ENCODE measurements at places on chromosomes 6 and 20.

GRCh38 chr20:63083831-63084562 lies 77.2 kb upstream of the BHLHE23 start:
- DNase-seq: no peak

DNA sequence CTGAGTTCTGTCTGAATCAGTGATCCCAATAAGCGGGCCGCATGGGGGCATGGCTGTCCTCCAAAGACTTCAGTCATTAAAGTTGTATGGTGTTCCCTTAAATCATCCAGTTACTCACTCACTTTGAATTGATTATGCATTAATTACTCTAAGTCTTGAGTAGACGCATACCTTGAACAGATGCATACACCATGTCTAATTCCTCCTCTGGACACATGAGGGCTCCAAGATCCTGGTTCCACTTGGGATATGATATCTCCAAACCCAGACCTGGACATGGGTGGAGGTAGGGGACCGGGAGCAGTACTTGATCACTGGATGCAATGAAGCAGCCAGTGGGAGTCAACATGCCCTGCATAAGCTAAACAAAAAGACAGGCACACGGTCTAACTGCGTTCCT lies 204.5 kb downstream of the FNDC1 start:
- DNase-seq: no peak

GRCh38 chr6:133631421-133631820 lies 257.5 kb upstream of the TCF21 start:
- DNase-seq: no peak

- no peak for DNase-seq
These were observed 8.7 kb downstream of the SLC17A5 start for GRCh38 chr6:73644941-73645591.

DNA sequence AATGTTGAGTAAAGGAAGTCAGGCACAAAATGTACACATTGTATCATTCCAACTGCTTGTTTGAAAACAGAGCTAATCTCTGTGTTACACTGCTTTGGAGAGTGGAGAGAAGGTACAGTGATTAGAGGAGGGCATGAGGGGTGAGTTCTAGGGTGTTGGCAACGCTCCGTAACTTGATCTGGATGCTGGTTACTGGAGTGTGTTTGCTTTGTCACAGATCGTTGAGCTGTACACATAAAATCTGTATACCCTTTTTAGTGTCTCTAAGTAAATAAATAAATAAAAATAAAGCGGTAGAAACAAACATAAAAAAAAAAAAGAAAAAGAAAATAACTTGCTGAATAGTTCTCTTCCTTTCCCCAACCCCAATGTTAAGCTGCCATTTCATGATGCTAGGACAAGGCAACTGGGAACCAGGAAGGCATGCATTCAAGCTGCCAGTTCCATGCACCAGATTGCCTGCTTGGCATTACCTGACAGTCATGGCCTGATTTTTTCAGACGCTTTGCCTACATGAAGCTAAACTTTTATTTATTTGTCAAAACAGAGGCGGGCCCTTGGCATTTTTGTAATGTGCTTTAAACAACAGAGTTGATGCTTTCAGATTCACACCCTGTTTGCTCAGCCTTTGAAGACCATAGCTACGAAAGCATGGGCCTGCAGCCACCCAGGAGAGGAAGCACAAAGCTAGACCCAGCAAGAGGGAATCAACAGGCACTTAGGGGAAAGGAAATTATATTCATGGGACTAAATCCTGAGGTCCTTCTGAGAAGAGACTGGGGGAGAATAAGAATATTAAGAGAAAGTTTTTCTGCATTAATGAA lies 21.2 kb downstream of the TNFRSF21 start:
- DNase-seq: no peak

GRCh38 chr6:2141644-2142290 lies 103.6 kb downstream of the GMDS start:
- no peak for DNase-seq

DNA sequence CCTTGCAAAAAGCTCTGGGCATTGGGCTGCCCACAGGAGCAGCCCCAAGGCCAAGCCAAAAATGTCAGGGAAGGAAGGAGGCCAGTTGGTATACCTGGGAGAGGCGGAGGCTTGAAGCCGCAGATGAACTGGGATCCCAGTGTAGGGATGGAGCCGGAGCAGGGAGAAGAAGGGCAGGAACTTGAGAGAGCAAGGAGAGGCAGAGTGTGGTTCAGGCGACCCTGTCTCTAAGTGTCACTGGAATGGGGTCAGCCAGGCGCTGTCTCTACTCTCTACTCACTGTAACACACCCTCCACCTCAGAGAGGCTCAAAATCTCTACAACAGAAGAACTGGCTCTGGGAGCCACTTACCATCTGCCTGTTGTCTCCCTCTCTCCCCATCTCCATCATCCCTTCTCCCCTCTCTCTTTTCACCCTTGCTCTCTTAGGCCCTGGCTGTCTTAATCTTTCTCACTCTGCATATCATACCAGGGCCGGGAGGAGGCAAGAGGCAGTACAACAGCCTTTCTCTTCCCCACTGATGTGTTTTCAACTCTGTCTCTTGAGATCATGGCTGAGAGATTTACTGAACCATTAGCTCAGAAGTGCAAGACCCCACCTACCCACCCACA lies 93.3 kb downstream of the CRYBG1 start:
- DNase-seq: no peak

DNA sequence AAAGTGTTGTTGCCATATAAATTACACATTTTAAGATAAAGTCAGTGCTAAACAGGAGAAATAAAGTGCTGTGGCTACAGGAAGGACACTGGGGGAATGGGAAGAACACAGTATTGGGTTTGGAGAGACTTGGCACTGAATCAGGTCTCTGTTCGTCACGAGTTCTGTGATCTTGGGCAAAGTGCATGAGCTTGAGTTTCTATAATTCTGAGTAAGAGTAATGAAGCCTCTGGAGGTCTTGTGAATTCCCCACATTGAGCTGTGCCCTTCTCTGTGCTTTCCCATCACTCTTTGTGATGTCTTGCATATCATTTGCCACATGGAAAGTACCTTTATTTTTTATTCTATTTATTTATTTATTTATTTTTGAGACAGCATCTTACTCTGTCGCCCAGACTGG lies 16.8 kb upstream of the EEF1A1 start:
- DNase-seq: no peak

DNA sequence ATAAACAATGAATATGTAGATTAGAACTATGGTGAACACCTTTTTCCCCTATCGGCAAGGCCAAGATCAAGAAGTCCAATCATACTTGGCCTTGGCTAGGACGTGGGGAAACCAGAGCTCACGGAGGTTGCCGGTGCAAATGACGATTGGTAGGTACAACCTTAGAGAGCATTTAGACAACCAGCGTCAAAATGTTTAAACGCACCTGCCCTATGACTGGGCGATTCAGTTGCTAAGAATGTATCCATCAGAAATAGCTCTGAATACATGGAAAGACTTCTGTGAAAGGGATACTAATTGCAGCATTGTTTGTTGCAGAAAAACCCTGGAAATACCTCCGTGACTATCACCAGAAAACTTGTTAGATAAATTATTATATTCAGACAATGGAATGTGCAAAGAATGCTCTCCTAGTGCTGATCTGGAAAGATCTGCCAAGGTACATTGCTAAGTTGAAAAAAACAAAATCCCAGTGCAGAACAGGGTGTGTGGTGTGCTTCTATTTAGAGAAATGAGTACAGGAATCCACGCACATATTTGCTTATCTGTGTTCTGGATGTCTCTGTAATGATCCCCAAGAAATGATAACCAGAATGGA lies 48.0 kb upstream of the PTPN1 start:
- DNase-seq: no peak

GRCh38 chr6:37688078-37688850 lies 9.4 kb downstream of the MDGA1 start:
- no peak for DNase-seq

GRCh38 chr20:11380283-11380682 lies 537.4 kb upstream of the BTBD3 start:
- no peak for DNase-seq

GRCh38 chr20:41513829-41514228 lies 104.3 kb downstream of the CHD6 start:
- no peak for DNase-seq

GRCh38 chr6:46849361-46849690 lies 56.1 kb downstream of the MEP1A start:
- no peak for DNase-seq

DNA sequence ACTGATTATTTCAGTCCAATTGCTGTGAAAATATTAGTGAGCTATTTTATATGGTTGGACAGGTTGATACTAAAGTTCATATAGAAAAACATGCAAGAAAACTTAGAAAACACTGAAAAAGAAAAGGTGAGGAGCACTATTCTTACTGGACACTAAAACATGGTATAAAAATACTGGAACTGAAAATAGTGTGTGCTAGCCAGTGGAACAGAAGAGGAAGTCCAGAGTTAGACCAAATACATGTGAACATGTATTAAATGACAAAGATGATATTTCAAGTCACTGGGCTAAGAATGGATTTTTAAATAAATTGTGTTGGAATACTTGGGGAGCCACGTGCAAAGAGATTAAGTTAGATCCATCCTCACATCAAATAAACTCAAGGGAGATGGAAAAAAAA lies 218.5 kb downstream of the TMEM242 start:
- no peak for DNase-seq

DNA sequence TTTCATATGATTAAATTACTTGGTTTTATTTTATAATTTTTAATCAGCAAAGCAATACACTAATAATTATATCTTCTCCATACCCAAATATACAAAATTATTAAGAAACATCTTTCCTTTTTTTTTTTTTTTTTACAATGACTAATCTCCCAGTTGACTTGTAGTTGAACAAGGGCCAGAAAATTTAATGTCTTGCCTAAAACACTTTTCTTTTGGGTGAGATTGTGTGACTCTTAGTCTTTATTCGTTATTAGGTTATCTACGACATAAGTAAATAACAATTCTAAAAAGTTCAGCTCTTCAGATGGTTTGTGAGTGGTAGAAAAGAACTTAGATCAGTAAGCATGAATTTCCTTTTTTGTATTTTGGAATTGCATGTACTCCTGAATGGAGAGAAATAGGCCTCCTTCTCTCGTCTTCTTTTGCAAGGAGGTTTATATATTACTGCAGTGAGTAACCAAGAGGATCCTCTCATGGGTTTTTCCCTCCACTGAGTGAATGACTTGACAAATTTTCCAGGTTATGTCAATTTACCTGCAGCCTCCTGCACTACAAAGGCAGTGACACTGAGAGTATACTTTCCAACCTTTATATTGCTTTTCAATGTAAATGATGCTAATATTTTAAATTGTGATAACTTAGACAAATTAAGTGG lies 364.5 kb upstream of the CITED2 start:
- no peak for DNase-seq

GRCh38 chr20:37984018-37984785 lies 49.1 kb downstream of the TTI1 start:
- no peak for DNase-seq

DNA sequence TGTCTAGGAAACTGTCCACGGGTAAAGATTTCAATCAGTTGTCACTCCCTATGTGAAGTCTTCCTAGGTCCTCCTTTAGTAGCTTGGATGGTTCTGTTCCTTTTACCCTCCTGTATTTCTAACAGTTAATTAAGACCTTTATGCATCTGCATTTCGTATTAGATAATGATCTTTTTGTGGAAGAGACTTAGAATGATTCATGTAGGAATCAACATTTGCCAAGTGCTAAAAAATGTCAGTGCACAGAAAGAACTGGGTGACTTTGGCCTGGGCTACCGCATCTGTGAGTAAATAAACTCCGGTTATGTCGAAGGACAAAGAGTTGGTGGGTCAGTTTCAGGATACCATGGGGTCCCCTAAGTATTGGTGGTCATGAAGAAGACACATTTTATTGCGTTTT lies 918.0 kb downstream of the TFAP2A start:
- no peak for DNase-seq
